Nucleus accumbens (tissue), 56 donors: ENCODE measurements at places on chromosomes 12 and 14.

- no peak for DNase-seq
Observed at GRCh38 chr14:84864548-84865271, 665.2 kb upstream of the FLRT2 start.

- no peak for DNase-seq
Observed at GRCh38 chr12:52415870-52416750, 10.0 kb upstream of the KRT82 start.

GRCh38 chr12:49233842-49234526, 30.9 kb upstream of the TUBA1C start:
- peak; percentile 85 for DNase-seq

- DNase-seq = no peak
Observed at GRCh38 chr14:89500303-89500702, 83.3 kb upstream of the FOXN3 start.

DNA sequence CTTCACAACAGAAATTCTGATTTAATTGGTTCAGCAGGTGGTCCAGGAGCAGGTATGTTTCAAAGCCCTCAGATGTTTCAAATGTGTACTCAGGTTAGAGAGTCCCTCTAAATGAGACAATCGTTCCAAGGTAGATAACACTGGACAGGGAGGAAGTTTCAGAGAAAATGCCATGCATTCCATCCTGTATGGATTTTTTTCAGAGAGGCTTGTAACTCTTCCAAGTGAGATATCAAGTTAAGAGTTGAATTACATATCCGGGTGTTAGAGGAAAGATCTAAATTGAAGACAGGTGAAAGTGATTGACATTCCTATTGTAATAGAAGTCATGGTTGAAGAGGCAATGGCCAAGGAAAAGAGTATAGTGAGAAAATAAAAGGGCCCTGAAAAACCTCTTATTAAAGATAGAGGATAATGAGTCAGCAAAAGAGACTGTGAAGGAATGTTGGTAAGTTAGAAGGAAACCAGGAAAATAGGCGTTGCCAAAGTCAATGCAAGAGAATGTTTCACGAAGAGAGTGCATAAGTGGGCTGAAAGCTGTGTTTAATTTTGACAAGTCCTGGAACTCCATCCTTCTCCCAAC, 105.8 kb downstream of the BMP4 start:
- no peak for DNase-seq

DNA sequence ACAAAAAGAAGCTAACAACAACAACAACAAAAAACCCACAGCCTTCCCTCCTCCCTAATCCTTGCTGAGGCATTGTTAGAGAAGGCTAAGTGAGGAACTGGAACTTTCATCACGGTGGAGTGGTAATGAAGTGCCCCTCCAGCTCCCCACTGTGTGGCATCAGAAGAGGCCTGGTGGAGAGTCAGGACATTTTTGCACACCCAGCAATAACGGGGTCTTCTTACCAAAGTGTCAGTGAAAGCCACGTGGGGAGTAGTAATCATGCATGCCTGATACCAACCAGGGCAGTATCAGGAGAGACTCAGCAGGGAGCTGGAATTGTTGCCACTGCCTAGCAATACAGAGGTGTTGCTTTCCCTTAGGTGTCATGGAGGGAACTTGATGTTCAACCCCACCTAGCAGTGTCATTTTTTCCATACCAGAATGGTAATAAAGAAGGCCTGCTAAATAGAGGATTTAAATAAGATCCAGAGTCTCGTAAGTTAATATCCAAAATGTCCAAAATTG, 299.7 kb upstream of the RGS6 start:
- no peak for DNase-seq

DNA sequence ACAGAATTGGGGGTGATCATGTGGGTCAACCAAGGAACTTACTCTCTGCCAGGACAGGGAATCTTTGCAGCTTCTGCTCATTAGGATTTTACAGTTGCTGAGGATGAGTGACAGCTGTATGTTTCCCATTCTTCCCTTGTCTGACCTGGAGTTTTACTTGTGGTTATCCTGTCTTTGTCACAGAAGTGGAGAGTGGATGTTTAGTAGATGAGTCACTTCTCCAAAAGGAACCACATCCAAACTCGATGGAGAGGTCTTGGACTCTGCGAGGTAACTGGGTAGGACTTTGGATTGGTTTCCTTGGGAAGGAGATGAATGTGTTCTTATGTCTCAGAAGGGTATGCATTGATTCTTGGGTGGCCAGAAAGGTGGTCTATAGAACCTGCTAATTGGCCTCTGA, 53.8 kb upstream of the USP44 start:
- no peak for DNase-seq

DNA sequence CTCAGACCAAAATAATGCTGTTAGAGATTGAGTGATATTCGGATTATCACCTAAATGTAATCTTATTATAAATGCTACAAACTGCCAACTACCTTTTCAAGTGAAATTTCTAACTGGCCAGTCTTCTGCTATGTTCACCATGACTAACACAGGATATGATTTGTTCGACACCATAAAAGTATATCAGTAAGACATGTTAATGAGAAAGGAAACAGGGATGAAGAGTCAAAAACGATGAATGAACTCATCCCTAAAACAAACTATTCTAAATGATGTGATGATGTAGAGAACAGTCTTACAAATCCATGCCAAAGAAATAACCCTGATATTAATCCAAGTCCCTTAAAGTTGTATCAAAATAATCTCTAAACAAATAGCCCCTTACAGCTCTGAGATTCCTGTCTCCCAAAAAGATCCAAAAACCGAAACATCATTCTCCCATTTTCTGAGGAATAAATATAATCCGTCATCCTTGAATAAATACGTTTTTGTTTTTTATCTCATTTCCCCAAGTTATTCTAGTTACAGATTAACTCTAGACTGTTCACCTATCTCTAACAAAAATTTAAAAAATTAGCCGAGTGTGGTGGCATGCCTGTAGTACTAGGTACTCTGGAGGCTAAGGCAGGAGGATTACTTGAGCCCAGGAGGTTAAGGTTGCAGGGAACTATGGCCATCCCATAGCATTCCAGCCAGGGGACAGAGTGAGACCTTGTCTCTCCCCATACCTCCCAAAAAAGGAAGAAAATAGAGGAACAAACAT, 9.1 kb downstream of the SCAF11 start:
- no peak for DNase-seq

DNA sequence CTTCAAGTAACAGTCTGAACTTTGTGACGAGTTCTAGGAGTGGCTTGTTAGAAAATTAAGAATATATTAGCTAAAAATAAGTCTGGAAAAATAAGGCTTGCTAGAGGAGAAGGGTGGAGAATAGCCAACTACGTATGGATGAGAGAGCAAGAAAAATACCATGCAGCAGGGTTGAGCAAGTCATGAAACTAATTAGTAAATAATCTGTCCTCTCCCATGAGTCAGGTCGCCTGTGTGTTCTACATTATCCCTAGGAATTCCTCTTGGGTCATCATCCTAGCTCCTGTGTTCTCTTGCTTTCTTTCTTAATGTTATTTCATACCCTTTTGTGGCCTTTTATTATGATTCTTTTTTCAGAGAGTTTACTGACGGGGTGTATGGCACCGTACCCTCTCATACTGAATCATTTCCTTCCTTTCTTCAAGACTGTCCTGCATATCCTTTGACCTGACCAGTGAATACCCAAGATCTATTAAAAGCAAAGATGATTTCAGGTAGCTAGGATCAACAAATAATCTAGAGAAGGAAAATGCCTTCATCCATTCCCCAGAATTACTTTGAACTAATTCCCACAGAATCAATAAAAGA, 177.2 kb upstream of the NPAS3 start:
- DNase-seq = no peak

GRCh38 chr12:2673966-2674810, 120.6 kb upstream of the FKBP4 start:
- DNase-seq = no peak

DNA sequence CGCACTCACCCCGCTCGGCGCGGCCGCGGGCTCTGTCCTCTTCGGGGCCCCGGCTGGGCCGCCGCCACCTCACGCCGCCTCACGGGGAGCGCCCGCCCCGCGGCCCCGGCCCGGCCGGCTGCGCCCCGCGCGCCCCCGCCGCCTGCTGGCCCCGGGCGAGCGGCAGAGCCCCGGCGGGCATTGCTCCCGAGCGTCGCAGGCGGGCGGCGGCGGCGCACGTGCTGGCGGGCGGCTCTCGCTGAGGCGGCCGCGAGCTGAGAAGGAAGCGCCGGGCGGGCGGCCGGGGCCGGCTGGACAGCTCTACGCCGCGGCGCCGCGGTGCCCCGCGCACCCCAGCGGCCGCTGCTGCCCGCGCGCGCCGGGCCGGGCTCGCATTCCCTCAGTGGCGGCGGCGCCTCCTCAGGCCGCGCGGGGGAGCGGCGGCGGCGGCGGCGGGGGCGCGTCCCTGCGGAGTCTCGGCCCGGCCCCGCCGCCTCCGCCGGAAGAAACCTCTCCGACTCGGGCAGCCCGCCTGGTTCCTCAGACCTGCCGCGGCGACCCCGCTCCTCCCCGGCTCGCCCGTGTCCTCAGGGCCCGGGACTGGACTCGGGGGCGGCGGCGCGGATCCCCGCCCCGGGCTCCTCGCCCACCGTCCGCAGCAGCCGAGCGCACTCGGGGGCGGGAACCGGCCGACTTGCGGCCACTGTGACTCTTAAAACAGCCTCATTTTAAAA, at the start of gene PITPNM2:
Gene PITPNM2 (minus strand): TSS at position 347 of the 713 bp plus-strand sequence. CDS start 116,500 bp downstream, outside the sequence.
- DNase-seq = no peak

GRCh38 chr12:109868182-109869051, 11.9 kb downstream of the GLTP start:
- no peak for DNase-seq

- no peak for DNase-seq
Observed at GRCh38 chr14:49951691-49952345, 58.9 kb downstream of the ARF6 start.

- DNase-seq = no peak
Observed at GRCh38 chr14:79598339-79598738, 613.0 kb downstream of the DIO2 start.

DNA sequence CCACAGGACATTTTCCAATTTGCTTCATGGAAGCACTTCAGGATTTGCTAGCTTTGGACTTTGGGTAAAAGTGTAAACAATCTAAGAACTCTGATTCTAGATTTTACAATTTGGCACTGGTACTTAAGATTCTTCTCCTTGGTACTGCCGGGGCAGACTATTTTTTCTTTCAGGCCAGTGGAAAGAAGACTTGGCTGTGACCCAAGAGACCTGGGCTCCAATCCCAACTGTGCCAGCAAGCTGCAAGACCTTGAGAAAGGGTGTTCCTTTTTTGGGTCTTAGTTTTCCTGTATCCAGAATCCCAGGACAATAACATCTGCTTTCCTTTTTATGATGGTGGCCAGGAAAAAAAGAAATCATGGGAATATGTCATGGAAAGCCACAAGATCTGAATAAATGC, 148.1 kb upstream of the CRY1 start:
- no peak for DNase-seq

DNA sequence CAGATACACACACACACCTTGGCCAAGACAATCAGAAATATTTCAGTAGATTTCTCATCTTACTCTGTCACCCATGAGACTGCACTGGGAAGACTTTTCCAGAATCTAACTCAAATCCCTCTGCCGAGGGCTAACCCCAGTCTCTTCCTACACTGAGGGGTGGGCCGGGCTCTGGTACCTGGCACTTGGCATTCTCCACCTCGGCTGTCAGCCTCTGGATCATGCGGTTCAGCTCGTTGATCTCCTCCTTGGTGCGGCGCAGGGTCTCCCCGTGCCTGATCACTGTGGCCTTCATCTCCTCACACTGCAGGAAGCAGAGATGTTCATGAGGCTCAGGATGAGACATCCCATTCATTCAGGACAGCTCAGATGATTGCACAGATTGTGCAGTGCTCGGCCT, 4.9 kb downstream of the KRT83 start:
- no peak for DNase-seq

GRCh38 chr12:70317781-70318180, 48.3 kb upstream of the KCNMB4 start:
- no peak for DNase-seq

DNA sequence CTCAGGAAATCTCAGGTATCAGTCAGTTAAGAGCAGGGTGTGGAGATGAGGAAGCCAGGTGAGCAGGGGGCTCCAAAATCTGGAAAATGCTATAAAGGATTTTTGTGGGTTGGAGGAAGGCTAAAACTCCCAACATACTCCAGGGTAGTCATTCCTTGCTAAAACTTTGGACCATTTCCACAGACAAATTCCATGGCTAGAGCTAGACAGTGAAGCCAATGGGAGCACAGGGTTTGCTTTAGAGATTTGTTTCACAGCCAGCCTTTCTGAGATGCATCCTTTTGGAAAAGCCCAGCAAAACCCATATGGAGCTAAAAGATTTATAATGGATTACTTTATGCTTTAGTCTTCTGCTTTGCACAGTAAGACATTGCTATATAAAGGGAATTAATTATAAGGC, 146.5 kb downstream of the SAMD4A start:
- DNase-seq = no peak

- DNase-seq = no peak
Observed at GRCh38 chr14:70064136-70064865, 124.5 kb downstream of the SLC8A3 start.
